ENCODE measurements at places on chromosomes 16 and 17.
A peak's percentile ranks its signal among the peaks of the same experiment; 100 is the strongest.

GRCh38 chr17:65892912-65893377 lies 299.0 kb downstream of the CEP112 start:
- no peak for DNase-seq

DNA sequence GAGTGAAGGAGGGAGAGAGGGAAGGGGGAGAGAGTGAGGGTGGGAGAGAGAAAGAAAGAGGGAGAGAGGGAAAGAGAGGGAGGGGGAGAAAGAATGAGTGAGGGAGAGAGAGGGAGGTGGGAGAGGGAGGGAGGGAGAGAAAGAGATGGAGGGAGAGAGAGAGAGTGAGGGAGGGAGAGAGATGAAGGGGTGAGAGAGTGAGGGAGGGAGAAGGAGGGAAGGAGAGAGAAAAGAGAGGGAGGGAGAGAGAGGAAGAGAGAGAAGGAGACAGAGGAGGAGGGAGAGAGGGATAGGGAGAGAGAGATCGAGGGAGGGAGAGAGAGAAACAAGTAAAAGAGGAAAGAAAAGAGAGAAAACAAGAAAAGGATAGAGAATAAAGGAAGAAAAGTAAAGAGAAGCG lies 225.7 kb downstream of the SHISA9 start:
- DNase-seq: no peak

DNA sequence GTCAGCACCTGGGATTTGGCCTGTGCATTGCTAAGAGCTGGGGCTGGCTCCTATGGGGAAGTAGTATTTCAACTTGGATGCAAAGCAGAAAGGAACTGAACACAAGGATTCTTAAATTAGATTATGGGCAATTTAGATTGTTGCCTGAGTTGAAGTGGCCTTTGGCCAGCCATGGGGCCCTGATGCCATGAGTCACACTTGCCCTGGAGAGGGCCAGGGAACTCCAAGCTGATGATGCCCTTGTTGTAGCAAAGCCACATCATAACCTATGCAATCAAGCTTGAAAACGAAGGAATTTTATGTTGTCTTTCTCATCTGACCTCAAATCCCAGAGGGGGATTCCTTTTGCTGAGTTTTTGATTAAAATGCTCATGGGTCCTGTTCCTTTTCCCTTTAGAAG lies 3.9 kb upstream of the SPATA32 start:
- no peak for DNase-seq

DNA sequence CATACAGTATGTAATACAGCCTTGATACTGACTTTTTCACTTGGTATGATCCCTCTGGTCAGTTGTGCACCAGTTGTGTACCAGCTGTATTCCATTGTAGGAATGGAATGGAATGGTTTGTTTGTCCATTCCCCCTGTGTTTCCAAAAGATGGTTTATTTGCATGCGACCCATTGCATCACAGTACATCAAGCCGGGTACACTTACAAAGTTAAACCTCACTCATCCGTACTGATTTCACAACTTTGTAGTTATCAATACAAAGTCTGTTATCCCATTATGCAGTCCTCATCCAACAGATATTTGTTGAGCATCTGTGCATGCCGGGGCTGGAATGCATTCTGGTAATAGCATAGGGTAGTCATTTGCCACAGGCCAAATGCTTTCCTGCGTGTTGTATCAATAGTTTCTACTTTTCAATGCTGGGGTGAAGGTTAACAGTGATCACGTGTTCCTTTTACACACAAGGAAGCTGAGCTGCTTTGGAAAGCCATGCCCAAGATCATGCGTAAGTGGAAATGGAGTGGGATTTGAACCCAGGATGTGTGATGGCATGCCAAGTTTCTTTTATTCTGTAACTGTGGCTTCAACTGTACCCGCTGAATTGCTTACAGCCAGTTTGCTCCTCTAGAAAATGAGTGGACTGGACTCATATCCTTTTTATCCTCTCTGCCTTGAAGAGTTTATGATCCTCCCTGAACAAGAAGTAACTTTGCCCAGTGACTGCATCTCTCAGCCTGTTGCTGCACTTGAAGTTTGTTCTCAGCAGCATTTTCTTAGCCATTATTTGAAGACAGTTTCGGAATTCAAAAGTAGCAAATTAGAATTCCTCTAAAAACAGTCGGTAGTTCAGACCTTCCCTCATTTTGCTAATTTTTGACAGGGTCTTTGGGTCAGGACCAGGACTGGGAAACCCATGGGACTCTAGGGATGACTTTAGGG lies 228.5 kb downstream of the CCDC182 start:
- DNase-seq: no peak

DNA sequence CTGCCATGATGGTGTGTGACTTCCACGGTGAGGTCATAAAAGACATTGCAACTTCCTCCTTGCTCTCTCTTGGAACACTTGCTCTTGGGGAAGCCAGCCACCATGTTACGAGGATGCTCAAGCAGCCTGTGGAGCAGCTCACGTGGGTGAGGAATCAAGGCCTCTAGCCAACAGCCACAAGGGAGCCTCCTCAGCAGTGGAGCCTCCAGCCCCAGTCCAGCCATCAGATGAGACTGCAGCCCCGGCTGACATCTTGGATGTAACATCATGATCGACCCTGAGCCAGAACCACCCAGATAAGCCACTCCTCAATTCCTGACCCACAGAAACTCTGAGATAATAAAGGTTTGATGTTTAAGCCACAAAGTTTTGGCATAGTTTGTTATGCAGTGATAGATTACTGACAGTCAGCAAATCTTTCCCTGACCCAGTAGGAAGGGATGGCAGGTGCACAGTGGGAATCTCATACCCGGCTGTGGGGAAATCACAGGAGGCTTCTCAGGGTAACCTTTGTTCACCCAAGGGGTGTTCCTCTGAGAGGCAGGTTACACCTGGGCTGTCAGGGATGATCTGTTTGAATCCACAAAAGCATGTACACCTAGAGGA lies 23.3 kb upstream of the GINS2 start:
- DNase-seq: no peak

GRCh38 chr17:57084361-57084801 lies 665 bp upstream of the AKAP1 start:
- no peak for DNase-seq

DNA sequence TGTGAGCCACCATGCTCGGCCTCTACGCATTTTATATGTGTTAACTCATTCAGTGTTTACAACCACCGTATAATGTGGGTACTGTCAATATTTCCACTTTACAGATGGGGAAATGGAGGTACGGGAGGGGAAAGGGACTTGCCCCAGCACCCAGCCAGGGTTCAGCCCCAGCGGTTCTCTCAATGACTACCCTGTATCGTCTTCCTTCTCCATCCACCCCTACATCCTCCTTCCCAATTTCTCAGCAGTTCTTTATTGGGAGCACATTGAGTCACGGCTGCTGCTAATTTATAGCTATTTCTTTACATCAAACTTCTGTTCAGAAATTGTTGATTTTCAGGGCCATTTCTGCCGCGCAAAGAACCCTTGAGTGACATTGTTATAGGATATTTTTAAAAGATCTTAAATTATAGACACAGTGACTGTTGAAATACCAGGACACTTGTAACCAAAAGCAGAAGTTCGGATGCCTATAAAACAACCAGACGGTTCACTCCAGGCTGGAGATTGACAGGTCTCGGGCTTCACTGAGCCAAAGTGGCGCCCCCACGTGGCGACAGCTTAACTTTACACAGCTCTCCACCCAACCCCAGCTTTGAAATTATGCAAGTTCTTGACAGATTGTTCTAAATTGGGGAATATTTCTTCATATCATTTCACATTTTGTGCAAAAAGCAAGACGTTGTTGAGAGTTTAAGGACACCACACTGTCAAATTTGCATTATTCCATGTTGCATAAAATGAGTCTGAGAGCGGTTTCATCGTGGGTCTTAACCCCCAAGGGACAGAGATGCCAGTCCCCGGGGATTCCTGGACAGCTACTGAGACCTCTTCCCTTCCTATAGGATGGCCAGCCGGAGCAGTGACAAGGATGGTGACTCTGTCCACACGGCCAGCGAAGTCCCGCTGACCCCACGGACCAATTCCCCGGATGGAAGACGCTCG lies 11.8 kb downstream of the SYT17 start:
- DNase-seq: peak; percentile 82

Measured in GM23338 (cell line).